Testis (tissue), 5 donors: ENCODE measurements at places on chromosomes 3 and 15.

GRCh38 chr3:43171748-43172147, 65.9 kb upstream of the POMGNT2 start:
- DNase-seq: no peak

DNA sequence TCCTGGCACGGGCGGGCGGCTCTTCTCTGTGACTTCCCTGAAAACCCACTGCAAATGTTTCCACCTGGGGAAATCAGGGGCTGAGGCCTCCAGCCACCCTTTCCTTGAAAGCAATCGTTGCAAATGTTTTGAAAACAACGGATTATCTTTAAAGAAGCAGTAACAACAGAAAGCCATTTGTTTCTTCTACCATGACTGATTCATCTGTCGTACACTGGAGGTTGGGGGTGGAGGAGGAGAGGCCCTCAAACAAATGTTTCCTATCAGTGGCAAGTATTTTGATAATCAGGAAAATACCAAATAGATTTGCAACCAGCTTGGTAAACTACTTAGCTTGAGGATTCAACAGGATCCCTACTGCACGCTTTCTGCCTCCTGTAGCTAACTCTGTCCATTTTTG, 114.9 kb downstream of the PDZRN3 start:
- DNase-seq: no peak

- DNase-seq: no peak
These were observed 32.7 kb upstream of the PLSCR5 start for GRCh38 chr3:146637871-146638270.

DNA sequence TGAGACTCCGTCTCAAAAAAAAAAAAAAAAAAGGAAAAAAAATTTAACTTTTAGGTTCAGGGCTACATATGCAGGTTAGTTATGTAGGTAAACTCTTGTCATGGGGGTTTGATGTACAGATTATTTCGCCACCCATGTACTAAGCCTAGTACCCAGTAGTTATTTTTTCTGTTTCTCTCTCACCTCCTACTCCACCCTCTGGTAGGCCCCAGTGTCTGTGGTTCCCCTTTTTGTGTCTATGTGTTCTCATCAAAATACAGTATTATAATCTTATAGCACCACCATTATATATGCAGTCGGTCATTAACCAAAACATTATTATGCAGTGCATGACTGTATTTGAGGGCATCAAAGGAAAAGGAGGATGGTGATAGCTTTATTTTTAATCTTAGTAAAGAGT, 47.3 kb downstream of the CHP1 start:
- no peak for DNase-seq

DNA sequence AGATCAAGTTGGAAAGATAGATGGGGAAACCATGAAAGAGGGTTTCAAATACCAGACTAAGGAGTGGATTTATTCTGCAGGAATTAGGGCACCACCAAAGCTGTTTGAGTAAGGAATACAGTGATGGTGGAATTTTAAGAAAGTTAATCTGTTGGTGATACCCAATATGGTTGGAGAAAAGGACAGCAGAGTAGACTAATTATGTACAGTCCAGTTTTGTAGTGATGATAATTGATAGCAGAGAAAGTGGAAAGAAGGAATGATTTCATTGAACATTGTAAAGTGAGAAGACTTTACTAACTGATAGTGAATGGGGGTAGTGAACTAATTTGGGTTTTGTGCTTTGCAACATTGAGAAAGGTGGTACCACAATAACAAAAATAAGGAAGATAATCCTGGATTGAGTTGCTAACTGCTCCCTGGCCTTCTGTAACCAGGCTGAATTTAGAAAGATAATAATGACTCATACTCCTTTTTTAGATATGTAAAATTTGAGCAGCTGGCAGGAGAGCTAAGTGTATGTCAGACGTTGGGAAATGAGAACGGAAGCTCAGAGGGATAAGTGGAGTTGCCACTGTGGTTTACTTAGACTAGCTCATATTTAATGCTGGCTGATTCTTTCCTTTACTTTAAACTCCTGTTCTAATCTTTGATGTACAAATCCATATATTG, 16.9 kb downstream of the TCAIM start:
- DNase-seq: no peak

GRCh38 chr3:123070510-123070909, 3.7 kb downstream of the PDIA5 start:
- DNase-seq: peak; percentile 58

- DNase-seq: peak; percentile 85
These were observed 2.0 kb downstream of the AHSG start for GRCh38 chr3:186614597-186615483.

GRCh38 chr3:178568155-178568731, 32.0 kb downstream of the KCNMB2 start:
- DNase-seq: no peak

DNA sequence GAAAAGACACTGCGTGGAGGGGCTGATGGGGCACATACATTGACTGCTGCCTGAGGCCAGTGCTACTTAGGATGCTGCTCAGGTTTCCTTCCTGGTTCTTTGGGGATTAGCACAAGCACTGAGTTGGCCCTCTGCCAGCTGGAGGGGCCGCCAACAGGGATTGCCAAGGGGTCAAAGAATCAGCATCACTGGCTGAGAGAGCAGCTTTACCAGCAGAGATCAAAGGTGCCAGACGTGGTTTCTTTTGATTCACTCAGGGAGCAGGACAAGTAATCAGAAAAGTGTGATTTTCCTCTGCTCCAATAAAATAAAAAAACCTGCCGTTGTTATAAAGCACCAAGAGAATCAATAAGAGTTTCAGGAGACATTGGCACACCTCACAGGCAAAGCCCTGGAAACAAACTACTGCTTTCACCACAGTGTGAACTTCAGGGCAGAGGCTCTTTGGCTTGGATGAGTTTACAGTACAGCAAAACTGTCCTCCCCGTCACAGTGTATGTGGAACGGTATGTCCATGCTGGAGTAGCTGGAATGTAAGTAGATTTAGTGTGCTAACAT, 45.8 kb upstream of the FSIP1 start:
- DNase-seq: no peak

- DNase-seq: no peak
These were observed 16.7 kb downstream of the SMAD3 start for GRCh38 chr15:67082007-67082536.

DNA sequence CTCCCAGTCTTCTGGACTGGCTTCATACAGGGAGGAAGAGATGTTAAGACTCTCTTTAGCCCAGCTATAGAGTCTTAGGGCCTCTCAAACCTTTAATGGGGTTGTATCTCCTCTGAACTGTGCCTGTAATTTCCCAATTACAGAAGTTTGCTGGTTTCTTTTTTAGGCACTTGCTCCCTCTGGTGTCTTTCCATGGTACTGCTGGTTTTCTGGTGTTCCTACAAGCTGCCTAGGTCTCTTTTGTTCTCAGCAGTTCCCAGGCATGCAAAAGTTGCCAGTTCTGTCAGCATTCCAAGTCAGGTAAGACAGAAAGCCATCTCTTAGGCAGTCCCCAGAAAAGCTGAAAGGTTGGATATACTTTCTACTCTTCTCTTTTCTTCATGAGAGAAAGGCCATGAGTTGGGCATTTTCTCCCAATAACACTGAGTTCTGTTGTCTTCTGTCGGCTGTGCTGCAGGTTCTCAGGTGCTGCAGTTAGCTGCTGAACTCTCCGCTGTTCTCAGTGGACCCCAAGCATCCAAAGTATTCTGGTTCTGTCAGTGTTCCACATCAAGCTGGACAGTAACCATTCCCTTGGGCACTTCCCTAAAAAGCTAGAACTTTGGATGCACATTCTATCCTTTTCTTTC, 54.4 kb upstream of the EHHADH start:
- DNase-seq: peak; percentile 82

DNA sequence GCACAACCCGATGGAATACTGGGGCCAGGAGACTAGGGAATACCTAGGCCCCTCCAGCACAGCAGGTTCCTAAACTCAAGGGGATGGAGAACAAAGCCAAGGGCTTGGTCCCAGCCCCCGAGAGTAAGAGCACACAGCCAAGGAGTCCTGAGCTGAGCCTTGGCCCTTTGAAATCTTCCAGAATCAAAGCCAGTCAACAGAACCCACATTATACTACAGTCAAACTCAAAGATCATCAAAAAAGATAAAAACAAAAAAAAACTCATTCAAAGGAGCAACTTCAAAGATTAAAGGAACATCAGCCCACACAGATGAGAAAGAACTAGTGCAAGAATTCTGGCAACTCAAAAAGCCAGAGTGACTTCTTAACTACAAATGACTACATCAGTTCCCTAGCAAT, 217.0 kb downstream of the ISL2 start:
- no peak for DNase-seq

DNA sequence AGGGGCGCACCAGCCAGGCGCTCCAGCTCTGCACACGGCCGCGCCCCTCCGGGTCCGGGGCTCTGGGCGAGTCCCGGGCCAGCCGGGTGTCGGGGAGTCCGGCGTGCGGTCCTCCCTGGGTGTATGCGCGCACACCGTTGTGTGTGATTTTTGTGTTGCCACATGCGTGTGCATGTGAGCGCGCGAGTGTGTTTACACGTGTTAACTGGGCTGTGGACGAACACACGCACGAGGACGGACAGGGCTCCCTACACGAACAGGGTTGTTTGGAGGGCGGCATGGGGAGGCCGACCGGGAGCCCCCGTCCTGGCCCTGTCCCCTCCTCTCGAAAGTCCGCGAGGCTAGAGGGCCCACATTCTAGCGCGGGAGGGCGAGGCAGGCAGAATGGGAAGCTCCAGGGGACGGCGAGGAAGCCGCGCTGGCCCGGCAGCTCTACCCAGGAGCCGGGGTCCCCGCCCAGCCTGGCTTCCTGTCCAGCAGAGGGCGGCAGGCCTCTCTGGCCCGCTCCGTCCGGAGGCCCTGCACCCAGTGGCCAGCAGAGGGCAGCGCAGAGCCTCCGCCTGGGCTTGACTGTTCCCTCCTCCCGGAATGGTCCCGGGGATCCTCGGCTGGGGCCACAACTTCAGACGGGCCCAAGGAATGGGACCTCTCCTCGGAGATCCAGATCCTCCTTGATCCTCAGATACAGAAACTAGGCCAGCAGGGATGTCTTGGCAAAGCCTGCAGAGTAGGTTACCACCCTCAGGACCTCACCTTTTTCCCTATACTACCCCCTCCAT, 611 bp upstream of the LINGO1 start:
- DNase-seq: peak; percentile 91

GRCh38 chr3:141808586-141808985, 45.4 kb downstream of the GRK7 start:
- DNase-seq: no peak

GRCh38 chr3:78645628-78646310, 1122.0 kb downstream of the ROBO1 start:
- DNase-seq: no peak

- DNase-seq: no peak
These were observed 81.8 kb downstream of the IQSEC1 start for GRCh38 chr3:12991481-12991837.

GRCh38 chr15:33872416-33873106, 95.7 kb upstream of the CHRM5 start:
- DNase-seq: no peak

DNA sequence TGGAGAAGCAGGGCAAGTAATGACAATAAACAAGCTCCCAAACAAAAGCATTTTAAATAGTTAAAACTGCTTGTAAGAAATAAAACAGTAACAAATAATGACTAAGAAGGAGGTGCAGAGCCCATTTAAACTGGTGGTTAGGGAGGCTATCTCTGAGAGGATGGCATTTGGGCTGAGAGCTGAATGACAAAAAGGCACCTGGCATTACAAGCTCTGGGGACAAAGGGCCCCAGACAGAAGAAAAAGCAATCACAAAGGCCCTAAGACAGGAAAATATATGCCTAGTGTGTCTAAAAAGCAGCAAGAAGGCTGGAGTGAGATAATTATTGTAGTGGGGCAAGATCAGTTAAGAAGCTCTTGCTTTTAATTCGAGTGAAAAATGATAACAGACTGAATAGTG, 9.6 kb downstream of the TMEM39A start:
- DNase-seq: no peak

GRCh38 chr3:181616088-181617070, 95.3 kb upstream of the SOX2 start:
- no peak for DNase-seq

DNA sequence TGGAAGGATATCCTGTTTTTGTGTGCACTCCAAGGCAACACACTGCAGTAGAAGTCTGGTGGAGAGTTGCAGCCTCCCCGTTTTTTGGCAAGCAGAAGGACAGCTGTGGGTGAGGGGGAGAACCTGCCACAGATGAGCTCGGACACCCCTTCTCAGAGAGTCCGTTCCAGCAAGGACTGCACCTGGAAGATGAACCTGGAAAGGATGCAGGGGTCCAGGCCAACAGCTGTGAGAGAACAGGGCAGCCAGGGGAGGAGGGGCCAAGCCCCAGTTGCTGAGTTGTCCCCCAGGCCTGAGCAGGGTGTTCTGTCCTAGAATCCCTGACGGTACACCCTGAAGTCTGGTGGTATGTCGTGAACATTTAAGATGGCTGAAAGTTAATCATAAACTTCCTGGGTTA, 30.2 kb downstream of the ZXDC start:
- peak; percentile 11 for DNase-seq

- no peak for DNase-seq
These were observed 45.3 kb downstream of the ANXA2 start for GRCh38 chr15:60352525-60352924.

DNA sequence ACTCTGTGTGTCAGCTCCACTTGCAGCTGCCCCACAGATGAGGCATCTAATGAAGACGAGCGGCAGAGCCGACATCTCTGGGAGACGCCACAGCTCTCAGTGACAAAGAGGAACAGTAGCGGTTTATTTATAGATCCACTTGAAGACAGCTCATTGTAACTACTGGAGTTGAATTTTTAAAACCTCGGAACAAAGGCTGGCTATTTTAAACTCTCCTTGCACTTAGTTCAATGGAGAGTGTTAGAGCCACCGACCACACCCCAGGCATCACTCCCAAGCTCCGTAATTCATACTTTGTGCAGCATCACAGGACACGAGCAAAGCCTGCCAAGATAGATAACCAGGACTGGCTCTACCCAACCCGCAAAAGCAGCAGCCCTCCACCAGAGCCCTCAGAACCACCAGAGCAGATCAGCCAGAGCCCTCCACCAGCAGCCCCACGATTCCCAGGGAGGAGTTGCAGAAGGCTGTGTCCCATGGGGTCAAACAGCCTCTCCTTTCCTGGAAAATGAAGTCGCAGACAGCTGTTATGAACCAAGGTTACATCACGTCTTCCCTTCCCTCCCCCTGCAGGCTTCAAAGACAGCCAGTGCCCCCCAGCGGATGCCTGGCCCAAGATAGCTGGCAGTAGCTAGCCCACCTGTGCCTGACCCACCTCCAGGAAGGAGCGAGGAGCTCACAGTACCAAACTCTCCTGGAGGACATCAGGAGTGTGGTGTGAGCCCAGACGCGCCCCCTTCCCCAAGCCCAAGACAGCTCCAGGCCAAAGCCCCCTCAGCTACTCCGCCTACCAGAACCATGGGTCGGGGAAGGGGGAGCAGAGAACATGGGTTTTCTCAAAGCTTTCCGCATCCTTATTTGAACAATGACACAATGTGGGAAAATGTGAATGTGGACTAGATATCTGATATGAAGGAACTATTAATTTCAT, 45.7 kb downstream of the POC1A start:
- peak; percentile 37 for DNase-seq

DNA sequence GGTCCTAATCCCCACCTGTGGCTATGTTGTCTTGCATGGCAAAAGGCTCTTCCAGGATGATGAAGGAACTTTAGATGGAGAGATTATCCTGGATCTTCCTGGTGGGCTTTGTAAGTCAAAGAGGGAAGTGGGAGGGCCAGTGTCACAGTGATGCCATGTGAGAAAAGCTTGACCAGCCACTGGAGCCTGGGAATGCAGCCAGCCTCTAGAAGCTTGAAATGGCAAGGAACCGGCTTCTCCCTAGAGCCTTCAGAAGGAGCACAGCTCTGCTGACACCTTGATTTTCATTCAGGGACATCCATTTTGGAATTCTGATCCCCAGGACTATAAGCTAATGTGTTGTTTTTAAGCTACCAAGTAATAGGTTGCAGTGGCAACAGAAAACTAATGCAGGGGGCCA, 58.3 kb downstream of the CLEC3B start:
- no peak for DNase-seq
